NCI-H1417 treated with DMSO at 0.1 percent for 48 hours (cell line): ENCODE measurements at places on chromosomes 7 and 10.

- no peak for DNase-seq
Observed at GRCh38 chr10:128744092-128744491, 617.9 kb upstream of the MKI67 start.

GRCh38 chr10:89452193-89452592, 37.8 kb downstream of the IFIT5 start:
- DNase-seq, result no peak

DNA sequence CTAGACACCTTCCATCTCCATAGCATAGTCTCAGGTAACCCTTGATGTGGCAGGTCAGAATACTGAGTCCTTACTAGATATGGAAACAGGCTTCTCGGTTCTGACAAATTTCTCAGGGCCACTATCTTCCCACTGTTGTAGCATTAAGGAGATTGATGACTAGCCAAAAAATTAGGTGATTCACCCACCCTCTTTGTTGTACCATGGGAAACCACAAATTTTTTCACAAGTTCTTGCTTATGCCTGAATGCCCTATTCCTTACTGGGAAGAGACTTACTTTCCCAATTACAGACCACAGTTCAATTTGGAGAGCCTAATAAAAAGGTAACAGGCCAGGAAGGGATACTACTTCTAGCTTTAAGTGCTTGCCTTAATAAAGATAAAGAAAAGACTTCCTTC, 948.8 kb downstream of the GRM8 start:
- no peak for DNase-seq

DNA sequence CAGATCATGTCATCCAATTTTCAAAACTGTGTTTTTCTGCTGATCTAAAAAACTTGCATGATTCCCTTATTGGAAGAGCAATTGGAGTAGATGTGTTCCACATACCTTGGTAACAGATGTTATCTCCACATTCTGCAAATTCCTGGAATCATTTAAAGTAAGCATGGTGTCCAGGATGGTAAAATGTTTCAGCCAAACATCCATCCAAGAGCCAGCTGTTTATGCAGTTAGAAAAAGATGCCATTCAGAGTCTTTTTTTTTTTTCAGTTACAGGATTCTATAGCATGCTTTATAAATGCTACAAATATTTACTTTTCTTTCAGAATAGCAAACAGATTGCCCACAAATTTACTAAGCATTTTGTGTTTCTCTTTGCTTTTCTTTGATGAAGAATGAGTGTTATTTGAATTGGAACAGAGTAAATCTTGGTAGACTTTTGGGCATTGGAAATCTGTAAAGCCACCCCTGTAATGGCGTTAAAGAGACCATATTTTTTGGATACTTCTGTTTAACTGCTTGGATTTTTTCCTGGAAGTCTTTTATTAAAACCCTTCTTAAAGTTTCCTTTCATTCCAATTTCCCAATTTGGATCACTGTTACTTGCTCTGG, 149.8 kb downstream of the GNAT3 start:
- DNase-seq, result no peak

DNA sequence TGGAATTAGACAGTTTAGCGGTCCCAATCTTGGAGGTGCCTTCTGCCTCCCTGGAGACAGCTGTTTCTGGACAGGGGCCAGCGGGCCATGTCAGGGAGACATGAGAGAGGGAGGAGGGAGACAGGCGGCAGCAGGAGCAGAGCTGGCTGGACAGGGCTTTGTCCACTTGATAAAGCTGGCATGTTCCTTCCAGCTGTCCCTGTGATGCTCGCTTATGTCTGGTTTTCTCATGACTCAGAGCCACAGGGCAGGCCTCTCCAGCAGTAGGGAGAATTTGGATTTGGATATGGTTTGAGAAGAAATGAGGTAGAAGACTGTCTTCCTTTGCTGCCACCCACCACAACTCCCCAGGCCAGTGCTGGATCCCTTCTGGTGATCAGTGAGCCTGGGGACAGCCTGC, 51.7 kb upstream of the SORCS3 start:
- DNase-seq, result no peak

DNA sequence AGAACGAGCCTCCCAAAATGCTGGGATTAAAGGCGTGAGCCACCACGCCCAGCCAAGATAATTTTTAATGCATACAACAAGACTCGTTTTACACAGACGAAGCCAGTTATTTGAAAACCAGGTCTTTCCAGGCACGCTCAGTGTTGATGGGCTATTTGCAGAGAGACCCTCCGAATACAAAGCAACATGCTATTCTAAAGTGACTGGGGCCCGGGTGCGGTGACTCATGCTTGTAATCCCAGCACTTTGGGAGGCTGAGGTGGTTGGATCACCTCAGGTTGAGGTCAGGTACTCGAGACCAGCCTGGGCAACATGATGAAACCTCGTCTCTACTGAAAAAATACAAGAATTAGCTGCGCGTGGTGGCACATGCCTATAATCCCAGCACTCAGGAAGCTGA, 795 bp upstream of the AZGP1 start:
- no peak for DNase-seq

GRCh38 chr10:91471602-91472001, 61.5 kb downstream of the HECTD2 start:
- DNase-seq, result no peak

DNA sequence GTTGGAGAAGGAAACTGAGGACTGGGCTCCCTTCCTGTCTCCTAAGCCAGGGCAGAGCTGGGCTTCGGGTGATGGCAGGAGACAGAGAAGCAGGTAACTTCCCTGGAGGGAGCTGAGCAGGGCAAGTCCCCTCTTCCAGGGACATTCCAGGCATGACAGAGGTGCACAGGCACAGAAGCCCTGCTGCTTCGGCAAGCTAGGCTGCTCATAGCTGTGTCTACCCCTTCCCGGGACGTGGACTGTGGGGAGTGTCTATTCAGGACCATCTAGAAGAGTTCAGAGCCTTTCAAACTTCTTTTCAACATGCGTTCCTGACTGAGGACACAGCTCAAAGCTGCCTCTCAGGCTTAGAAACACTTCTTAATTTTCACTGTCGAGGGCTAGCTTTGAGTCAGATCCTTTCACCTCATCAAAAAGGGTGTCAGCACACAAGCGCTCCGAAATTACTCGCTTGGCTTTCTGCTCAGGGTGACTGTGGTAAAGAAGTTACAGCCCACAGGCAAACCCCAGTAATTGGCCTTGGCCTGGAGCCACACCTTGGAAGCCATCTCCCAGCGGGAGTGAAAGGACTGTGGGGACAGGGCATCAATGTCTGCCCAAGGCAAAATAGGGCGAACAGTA, 63.7 kb upstream of the STEAP1B start:
- no peak for DNase-seq

DNA sequence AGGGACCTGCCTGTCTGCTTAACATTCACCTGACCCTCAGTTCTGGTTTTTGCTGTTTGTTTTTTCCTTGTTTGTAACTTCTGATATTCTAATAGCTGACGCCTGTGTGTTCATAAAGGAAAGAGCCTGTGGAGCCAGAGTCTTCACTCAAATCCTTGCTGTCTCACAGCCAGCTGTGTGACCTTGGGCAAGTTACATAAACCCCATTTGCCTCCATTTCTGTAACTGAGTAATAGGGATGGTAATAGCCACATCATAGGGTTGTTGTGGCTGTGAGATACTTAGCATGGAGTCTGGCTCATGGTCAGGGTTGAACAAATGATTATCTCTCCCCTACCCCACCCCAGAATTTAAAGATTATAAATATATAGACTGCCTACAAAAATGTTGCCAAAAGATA, 27.0 kb downstream of the WBP1L start:
- DNase-seq, result no peak

GRCh38 chr7:144622745-144623144, 213.1 kb downstream of the TPK1 start:
- no peak for DNase-seq

DNA sequence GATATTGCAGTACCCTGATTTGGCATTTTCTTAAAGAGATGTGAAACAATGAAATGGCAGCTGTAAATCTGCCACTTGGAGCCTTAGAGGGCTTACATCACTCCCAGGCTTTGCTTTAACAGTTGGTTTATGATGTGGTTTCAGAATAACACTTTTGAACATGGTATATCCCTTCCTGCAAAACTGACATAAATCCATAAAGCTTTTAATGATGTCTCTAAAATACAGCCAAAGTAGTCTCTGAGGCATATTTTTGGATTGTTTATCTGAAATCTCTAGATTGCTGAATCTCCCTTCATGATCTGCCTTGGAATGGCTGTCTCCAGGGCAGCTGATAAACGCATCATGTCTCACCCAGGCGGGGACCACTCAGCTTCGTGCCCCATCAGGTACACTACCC, 377.8 kb upstream of the C7orf33 start:
- no peak for DNase-seq

DNA sequence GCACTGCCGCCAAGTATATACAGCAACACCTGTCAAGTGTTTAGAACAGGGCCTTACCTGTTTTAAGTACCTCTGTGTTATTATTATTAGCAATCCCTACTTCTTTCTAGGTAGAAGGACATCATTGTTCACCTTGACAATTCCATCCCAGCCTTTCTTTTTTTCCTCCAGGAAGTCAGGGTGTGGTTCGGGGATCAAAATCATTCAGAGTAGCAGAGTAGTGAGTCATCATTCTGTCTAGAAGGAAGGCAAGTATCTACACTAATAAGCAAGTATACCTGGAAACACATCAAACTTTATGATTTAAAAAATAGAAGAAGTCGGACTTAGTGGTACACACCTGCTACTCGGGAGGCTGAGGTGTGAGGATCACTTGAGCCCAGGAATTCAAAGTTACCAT, 25.5 kb upstream of the CAPZA2 start:
- no peak for DNase-seq

- no peak for DNase-seq
Observed at GRCh38 chr10:120184547-120185337, 272.3 kb upstream of the PLPP4 start.

DNA sequence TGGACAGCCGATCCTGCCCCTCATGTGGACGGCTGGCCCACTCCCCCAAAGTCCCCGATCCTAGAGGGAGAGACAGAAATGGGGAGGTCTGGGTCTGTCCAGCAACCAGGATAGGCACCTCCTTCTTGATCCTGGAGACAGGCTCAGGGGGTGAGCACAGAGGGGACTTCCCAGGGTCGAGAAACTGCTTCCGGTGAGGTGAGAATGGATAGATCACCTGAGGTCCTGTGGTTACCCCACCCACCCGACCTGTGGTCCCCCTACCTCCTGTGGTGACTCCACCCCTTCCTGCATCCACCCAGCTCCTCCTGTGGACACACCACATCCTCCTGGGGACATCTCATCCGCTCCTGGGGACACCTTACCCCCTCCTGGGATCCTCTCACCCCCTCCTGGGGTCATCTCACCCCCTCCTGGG, 27.4 kb upstream of the RASGEF1A start:
- no peak for DNase-seq

DNA sequence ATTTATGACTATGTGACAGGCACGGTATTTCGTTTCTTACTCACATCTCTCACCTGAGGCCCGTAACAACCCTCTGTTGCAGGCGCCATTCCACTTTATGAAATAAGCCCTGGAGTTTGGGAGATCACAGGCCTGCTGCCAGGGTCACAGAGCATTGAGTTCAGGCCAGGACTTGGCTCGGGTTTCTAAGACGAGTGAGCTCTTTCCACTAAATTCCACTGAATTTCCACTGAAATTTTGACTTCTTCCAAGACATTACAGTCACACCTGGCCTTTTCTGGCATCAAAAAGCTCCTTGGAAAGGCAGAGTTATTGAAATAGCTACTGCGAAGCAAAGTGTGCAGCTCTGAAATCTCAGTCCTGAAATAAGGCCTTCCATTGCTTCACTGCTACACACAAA, 282.8 kb upstream of the MGMT start:
- no peak for DNase-seq

- DNase-seq, result no peak
Observed at GRCh38 chr10:129949891-129950291, 14.2 kb downstream of the EBF3 start.

DNA sequence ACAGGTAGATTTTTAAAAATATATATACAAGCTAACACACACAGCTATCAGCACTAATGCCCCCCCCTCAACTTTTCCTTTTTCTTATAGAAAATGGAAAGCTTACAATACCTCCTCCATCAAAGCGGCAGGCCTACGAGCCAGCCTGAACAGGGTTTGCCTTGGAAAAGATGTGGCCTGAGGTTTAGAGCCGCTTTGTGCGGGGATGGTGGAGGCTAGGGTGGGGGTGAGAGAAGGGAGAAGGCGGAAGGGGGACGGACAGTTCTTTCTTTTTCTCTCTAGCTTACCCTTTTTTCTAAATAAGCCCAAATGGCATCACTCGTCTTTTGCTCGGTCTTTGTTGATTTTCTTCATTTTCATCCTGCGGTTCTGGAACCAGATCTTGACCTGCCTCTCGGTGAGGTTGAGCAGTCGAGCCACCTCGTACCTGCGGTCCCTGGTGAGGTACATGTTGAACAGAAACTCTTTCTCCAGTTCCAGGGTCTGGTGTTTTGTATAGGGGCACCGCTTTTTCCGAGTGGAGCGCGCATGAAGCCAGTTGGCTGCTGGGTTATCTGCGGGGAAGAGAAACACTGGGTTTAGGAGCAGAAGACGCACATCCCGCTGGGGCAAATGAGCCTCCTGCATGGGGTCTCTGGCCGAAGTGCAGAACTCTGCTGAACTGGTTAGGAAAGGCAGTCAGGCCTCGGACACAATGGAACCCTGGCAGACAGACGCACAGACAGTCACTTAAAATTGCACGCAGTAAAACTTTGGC, 1.9 kb downstream of the HOXA9 start:
- no peak for DNase-seq

- no peak for DNase-seq
Observed at GRCh38 chr7:964401-965231, 10.1 kb upstream of the ADAP1 start.

GRCh38 chr10:71124921-71125748, 87.2 kb upstream of the UNC5B start:
- DNase-seq, result no peak
